ENCODE measurements at places on chromosomes 5 and 9. TPM values are rescaled to one million over a fixed set of nuclear protein-coding genes. Genes with fewer than 3 reads are reported as not detected.

DNA sequence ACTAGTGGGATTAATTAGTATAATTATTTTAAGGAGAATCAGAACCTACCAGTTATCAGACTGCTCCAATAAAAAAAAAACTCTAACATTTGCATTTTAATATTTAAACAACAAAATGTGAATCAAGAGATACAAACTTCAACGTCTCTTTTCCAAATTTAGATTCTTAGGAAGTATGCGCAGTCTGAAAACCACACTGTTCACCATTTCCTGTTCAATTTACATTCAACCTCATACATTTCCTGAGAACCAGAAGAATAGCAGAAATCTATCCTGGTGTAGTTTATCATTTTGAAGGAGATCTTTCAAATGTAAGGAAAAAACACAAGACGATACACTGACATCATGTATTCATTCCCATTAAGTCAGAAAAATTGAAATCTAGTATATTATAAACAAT lies 869.2 kb downstream of the EFNA5 start:
- no peak for DNase-seq

DNA sequence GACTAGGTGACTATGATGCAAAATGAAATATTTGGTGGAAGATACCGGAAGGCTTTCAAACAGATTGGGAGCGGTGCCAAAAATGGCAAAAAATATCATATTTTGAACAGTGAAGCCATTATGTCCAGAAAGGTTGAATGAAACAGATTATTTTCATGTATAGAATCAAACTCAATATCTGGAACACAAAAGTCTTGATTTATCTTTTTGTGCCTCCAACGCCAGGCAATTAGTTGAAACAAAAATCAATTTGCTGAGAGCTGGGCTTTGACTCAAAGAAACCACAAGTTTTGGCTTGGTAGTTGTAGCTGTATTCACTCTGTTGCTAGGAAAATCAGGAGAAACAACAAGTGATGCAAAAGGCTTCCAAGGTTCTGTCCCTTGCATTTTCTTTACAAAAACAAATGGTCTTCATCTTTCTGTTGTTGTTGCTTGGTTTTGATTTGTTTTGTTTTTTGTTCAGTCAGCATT lies 421.7 kb upstream of the TYRP1 start:
- no peak for DNase-seq

GRCh38 chr5:157888814-157889532 lies 30.0 kb upstream of the CLINT1 start:
- DNase-seq, result no peak

DNA sequence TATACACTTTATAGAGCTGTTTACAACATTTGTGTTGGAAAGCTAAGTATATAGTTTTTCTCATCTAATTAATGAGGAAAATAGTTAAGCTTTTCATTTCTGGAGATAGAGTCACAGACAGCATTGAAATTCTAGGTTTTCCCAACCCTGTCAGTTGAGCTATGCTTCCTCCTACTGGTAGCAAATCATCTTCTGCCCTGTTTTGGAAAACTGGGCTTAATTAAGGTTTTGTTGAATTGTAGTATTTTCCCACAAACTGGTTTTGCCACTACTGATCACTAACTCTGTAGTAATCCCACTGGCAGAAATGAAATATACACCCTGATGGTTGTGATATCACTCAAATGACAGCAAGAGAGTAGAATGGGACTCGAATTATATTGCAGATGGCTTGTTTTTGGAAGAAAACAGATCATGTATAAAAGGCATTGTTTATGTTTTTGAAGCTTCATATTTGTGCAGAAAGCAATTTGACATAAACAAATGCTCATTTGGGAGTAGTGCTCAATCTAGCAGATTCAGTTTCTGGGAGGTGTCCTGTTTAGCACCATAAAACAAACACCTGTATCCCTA lies 46.6 kb downstream of the CD180 start:
- no peak for DNase-seq

DNA sequence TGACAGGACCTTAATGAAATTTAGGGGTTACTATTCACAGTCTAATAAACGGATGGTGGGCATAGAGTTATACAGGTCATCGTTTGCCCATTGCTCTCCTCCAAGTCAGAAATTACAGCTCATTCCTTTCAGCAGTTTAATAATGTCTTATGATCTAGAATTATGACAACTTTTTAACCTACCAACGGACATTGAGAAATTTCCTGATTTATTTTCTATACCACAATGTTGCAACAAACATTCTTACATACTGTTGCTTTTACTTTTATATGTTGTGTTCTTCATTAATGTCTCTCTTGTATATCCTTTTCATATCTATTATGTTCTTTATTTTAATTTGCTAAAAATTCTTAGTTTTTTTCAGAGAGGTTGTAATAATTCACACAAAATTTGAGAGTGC lies 152.8 kb upstream of the PRLR start:
- DNase-seq, result no peak

GRCh38 chr5:55030220-55030619 lies 6.2 kb downstream of the GZMK start:
- DNase-seq, result no peak

- peak; percentile 83 for DNase-seq
These were observed 754 bp downstream of the GFPT2 start for GRCh38 chr5:180352116-180353047.

DNA sequence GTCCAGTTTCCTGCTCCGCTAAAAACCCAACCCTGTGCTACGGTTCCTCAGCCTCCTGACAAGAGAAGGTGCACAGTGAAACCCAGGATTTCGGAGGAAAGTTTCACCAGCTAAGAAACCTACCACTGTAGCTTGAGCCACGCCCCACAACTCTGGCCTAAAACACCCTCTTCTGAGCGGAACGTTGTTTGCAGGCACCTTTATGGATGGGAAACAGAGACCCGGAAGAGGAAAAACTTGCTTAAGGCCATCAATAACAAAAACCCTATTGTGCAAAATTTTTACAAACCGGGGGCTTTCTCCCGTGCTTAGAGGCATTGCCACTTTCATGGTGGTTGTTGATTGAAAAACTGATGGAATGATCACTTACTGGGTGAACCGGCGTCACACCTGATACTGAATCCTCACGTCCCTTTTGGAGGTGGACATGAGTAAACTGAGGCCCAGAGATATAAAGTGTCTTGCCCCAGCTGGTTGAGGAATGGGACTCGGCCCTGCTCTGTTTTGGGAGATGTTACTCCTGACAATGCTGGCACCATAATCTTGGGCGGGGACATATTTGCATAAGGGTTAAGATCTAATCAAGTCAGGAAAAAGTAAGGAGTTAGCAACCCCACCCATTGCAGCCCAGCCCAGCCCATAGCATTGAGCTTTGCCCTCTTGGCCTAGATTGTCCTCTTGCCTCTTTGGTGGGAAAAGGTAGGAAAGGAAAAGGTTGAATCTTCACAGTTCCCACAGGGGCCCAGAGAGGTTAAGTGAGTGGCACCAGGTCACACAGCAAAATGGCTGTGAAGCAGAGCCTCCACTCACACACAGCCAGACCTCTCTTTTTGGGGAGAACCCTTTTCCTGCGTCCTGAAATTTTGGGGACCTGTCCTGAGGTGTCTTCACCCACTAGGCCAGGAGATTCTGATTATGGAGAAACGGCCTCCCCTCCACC lies 23.2 kb upstream of the PTGS1 start:
- DNase-seq, result no peak

DNA sequence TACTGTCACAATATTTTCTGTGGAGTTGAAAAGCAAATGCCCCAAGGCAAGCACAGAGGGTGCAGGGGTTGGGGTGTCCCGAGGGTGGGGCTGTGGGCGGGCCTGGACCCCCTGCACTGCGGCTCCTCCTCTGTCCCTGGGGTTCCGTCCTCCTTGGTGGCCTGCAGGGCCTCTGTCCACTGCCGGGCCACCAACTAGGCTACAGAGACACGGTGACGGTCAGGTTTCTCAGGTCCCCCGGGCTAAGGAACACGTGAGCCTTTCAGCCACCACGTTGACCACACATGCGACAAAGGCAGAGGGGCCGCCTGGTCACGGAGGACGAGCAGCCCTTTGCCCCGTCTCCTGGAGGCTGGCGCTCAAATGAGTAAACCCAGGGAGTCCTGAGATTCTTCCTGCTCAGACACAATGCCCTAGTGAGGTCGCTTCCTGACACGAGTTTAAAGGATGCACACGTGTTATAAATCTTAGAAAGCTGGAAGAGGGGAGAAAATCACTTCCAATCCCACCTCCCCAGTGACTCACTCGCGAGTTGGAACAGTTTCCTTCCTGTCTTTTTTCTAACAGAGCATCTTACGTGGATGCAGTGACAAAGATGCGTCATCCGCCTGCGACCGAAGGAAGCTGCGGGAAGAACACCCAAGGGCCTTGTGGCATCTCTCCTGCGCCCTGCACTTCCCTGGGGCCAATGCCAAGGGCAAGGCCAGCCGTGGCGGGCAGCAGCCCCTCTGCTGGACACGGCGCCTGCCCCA lies 24.8 kb upstream of the OBP2B start:
- peak; percentile 38 for DNase-seq

GRCh38 chr9:83154087-83154736 lies 91.3 kb upstream of the RASEF start:
- DNase-seq, result no peak

GRCh38 chr9:132886334-132886725 lies 7.6 kb downstream of the SPACA9 start:
- no peak for DNase-seq

- DNase-seq, result no peak
These were observed 5.9 kb downstream of the PLK2 start for GRCh38 chr5:58454025-58454424.

DNA sequence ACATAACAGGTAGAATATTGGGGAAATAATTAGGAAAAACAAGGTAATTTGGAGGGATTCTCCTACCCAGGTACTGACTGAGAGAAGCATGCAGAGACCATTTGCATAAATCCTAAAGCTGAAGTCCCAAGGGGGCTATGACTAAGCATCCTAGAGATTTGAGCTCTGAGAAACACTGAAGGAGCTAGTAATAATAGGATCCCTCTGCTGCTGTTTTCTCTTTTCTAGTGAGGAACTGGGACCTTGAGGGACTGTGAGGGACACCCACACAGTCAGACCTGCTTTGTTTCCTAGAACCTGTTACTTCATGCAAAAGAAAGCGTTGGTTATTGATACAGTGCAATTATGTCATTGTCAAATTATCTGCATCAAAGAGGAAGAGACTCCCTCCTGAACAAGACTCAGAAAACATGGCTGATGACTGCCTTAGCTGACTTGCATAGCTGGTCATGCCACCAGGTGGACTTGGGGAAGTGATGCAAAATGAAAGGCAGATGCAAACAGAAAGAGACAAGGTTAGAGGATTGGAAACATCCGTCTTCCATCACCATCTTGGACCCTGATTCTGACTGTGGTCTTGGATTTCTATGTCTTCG lies 335.4 kb downstream of the NTRK2 start:
- DNase-seq, result no peak

DNA sequence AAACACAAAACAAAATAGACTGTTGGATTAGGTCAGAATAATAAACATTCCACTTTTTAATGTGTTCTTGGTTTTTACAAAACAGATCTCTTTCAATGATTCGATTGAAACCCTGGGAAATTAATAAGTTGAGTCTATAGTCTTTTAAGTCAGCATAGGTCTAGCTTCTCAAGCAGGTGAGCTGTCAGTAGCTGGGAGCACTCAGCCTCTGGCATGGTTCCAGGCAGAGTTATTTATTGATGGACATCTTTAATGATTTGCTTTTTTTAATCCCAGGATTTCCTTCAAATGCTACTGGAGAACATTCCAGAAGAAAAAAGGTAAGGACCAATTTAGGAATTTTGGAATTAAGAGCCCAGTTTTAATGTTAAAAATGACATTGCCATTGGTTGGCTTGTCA lies 241.0 kb downstream of the AOPEP start:
- no peak for DNase-seq

- no peak for DNase-seq
These were observed 347.3 kb downstream of the CDH12 start for GRCh38 chr5:22505891-22506290.

GRCh38 chr5:78776637-78777036 lies 128.1 kb upstream of the LHFPL2 start:
- DNase-seq, result no peak

DNA sequence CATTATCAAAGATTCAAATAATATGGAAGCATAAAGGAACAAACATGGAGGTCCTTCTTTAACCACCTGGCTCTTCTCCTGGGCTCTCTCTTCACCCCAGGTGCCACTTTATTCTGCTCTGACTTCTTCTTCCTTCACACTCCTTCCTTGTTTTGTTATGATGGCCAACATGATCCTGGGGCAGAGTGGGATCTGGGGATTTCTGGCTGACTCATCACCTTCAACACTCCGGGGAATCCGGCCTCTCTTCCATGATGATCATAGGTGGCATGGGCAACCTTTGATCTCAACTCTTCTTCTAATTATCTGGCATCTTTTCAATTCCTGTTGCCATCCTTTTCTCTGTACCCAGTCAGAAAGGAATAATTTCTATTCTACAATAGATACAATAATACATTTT lies 62.1 kb upstream of the TRPC7 start:
- no peak for DNase-seq

DNA sequence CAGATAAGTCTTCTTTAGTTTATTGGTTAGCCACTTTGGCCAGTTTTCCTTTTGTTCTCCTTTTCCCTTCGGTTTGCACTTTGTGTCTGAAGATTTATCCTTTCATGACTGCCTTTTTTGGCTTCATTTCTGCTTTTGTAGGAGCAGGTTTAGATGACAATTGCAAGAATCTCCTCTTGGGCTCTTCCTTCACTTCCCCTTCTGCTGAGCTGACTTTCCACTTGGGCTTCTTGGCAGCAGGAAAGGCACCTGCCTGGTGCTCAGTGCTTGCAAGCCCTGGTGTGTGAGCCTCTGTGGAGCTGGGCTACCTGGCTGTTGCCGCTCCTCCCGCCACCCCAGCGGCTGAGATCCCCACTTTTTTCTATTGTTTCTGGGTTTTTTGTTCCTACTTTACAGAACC lies 7.3 kb downstream of the CCDC112 start:
- DNase-seq, result no peak

DNA sequence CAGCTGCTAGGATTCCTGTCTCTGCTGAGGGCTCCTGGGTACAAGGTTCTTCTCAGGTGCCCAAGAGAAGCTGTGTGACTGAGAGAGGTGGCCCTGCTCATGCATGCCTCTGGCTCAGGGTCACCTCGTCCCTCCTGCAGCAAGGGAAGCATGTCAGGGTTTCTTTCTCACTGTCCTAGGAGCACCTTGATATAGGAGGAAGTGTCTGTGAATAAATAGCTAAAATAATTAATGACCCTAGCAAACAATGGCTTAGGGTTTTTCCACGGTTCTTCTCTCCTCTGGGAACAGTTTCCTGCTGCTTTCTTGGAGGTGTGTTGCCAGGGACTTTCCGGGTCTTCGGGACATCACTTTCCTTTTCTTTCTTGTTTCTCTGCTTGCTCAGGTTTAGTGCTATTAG lies 87.2 kb downstream of the ARHGAP26 start:
- no peak for DNase-seq

Gene PCDHGA9
- 15.8 TPM for total RNA-seq

Gene SH3GL2
- total RNA-seq, result 0.55 TPM

Gene C5orf58
- total RNA-seq, result not detected

Gene PHYHD1
- total RNA-seq, result 18.7 TPM

Gene MRPS2
- 37.7 TPM for total RNA-seq

Gene CD74
- total RNA-seq, result 182 TPM

Gene IFNA14
- total RNA-seq, result not detected

Gene SPINK6
- 0.99 TPM for total RNA-seq

Gene SHC3
- total RNA-seq, result 2.3 TPM

Gene SNCAIP
- 2.4 TPM for total RNA-seq

Gene THBS4
- 142 TPM for total RNA-seq

Gene ELOVL7
- total RNA-seq, result 1.4 TPM

Gene SHISAL2B
- total RNA-seq, result not detected

Gene TEX48
- not detected for total RNA-seq

Gene ASPN
- total RNA-seq, result 16.6 TPM

Gene ADAMTS16
- under 0.01 TPM for total RNA-seq

Gene CDC25C
- total RNA-seq, result not detected

Gene IL33
- total RNA-seq, result 38.3 TPM
